ENCODE measurements at places on chromosomes 3 and 15.
A peak's percentile ranks its signal among the peaks of the same experiment; 100 is the strongest.

- DNase-seq, result no peak
Measured at GRCh38 chr15:76953913-76954312, 22.4 kb downstream of the RCN2 start.

- no peak for DNase-seq
Measured at GRCh38 chr3:104460477-104461406, 906.0 kb upstream of the ALCAM start.

- DNase-seq, result no peak
Measured at GRCh38 chr15:92413510-92413909, 19.8 kb downstream of the ST8SIA2 start.

- DNase-seq, result peak; percentile 55
Measured at GRCh38 chr15:84570164-84570735, 30.6 kb upstream of the ZSCAN2 start.

GRCh38 chr3:104879919-104880318 is 486.8 kb upstream of the ALCAM start:
- no peak for DNase-seq

DNA sequence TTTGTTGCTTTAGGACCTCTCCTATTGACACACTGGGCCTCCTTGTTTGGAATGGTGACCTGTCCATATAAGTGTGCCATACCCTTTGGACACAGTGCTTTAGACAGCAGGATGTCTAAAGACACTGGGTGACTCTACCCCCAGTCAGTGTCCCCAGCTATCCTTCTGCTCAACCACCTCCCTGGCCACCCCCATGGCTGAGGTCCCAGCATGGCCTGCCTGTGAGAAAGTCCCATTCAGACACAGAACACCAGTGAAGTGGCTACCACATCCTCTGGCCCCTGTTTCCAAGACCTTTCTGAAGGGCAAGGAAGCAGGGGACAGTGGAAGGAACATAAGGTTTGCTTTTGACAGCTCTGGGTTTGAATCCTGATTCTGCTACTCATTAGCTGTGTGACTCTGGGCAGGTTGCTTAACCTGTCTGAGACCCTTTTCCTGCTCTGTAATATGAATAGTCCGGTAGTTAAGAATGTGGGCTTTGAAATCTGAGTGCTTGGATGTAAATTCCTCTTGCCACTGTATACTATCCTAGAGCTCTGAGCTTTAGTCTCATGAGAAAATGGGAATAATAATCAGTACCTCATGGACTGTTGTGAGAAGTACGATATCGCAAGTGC is 6.3 kb upstream of the AP3S2 start:
- DNase-seq, result no peak

DNA sequence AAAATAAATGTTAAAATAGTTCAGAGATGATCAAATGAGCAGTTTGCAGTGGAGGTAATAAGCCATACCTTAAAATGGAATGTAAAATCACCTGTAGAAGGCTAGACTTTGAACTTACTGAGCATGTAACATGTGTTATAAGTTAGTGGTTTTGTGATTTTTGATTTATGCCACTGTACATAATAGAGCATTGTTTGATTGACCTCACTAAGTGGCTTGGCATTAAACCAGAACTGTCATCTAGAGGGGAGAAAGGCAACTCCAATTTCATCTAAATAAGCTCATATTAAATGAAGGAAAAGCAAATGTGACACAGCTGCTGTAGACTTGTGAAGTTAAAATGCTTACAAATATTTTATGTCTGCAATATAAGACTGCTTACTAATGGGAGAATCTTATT is 387.9 kb downstream of the ZIC1 start:
- no peak for DNase-seq

DNA sequence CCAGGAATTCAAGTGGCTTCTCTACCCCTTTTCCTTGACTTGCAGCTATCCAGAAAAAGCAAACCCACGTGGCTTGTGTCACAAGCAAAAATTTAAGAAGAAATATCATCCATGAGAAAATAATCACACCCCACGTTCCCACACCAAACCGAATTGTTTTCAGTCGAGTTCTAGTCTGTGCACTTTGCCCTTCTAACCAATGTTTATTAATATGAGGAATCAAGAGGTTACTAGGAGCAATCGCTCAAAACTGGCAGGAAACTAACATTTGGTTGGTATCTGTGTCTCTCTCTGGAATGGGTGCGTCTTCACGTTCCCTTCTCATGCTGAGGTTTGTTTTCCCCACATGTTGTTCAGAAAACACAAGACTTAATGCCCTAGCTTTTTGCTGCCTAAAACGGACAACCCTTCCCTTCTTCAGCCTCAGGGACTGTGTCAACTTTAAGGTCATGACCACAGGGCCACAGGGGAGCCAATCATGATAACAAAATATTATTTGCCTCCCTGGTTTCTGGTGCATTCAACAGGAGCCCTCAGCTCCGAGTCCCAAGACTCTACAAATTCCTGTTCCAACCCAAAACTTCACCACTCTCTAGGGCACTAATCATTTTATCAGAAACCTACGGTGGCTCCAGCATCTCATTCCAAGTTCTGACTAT is 41.4 kb upstream of the LMCD1 start:
- no peak for DNase-seq

GRCh38 chr15:48654801-48655200 is 9.3 kb upstream of the FBN1 start:
- DNase-seq, result no peak

- DNase-seq, result no peak
Measured at GRCh38 chr15:98012354-98012753, 51.9 kb downstream of the ARRDC4 start.

DNA sequence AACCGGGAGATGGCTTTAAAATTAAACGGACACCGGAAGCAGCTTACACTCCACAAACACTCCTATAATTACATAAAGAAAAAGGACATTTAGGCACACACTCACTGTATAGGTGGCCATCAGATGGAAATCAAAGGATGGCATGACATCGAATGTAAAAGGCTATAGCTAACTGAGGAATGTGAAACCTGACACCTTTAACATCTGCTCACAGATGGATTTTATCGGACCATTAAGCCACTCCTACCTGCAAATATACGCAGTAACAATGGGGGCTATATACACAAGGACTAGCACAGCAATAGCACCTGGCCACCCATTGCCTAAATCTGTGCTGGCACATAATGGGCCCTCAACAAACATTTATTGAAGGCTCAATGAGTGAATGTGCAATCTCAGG is 14.5 kb upstream of the RBSN start:
- no peak for DNase-seq

GRCh38 chr15:40845511-40846284 is 1.9 kb downstream of the SPINT1 start:
- DNase-seq, result no peak

GRCh38 chr15:44038755-44039191 is 156.3 kb downstream of the FRMD5 start:
- no peak for DNase-seq

- no peak for DNase-seq
Measured at GRCh38 chr15:87639305-87640011, 617.1 kb downstream of the NTRK3 start.

DNA sequence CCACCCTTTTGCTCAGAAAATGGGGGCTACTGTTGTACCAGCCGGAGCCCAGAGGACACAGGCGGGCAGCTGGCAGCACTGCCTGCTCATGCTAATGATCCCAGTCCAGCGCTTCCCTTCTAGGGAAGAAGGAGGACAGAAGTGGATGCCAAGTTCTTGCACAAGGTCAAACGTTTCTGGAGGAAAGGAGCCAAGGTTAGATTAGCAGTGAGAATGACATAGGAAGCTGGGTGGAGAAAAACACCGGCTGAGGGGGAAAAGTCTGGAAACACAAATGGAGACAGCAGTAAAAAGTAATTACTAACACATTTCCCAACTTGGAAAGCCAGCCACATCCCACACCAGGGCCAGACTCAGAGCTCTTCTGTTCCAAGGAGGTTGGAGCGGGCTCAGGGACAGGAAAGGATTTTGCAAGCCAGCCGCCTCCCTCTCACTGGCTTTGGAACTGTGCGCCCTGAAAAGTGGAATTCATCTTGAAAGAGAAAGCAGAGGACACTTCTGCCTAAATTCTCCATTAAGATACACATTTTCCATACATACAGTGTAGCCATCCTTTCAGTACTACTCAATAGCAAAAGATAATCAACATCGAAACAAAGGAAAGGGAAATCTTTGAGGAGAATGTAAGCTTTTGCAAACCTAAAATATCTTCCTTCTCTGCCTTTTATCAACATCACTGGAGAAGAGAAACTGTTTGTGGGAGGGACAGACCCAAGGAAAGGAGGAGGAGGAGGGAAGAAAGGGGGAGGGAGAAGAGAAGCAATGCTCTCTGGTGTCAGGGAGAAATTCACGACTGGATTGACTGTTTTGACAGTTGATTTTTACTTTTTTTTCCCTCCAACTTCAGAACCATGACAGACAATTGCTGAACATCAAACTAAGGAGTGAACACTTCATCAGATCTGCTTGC is 133.6 kb downstream of the CD47 start:
- DNase-seq, result no peak

DNA sequence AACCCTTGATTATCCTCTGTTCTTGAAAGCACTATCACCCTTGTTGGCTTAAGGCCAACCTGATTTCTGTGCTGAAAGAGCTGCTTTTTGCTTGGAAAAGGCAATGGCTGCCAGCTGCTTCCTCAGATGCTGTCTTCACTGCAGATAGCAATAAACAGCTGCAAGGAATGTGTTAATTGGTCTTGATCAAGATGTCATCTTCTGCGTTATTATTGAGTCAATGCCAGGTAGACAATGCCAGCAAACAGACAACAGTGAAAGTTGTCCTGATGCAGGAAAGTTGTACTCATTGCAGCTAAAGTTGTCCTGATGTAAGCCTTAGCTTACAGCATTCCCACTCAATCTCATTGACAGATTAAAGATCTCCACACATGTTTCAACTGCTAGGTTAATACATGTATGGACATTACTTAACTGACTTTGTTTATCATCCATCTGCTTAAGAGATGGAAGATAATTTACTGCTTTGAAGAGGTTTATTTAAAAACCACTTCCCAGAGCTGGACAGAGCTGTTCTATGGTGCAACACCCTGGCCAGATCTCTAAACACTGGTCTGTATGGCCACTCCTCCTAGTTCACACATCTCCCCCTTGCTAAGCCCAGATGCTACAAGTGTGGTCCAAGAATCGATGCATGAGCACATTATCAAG is 251.0 kb upstream of the MCTP2 start:
- DNase-seq, result no peak

DNA sequence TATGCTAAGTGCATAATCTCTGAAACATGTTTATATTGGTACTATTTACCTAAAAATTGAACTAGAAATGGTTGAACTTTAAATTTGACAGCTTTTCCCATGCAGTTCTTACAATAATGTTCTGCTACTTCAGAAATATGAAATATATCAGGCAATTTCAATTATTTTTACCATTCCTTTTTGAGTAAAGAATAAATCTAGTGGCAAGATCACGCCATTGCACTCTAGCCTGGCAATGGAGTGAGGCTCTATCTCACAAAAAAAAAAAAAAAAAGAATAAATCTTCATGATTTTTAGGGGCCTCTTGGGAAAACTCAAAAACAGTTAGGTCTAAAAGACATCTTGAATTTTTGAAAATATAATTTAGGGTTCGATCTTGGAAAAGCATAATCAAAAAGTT is 10.6 kb upstream of the DNAAF4 start:
- DNase-seq, result no peak

DNA sequence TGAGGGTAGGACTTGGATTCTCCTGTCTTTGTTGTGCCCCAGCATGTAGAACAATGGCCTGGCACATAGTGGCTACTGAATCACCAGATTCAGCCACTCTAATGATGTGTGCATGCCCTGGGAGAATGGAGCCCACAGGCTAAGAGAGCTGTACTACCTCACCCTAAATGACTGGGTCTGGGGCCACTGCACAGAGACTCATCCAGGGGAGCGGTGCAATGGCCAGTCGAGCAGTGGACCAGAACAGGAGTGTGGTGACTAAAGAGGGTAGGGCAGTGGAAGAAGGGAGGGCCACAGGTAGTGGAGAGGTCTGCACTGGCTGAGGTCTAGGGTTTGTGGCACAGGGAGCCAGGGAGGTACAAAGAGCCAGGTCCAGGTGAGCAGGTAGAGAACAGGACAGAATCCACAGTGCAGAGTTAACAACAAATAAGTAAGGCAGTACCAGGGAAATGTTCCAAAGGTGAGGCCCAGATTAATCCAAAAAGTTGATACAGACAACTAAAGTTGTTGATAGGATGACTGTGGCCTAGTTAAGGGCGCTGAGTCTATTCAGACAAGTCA is 142.7 kb upstream of the ATP11B start:
- no peak for DNase-seq

- no peak for DNase-seq
Measured at GRCh38 chr3:80898211-80898610, 863.2 kb downstream of the GBE1 start.

DNA sequence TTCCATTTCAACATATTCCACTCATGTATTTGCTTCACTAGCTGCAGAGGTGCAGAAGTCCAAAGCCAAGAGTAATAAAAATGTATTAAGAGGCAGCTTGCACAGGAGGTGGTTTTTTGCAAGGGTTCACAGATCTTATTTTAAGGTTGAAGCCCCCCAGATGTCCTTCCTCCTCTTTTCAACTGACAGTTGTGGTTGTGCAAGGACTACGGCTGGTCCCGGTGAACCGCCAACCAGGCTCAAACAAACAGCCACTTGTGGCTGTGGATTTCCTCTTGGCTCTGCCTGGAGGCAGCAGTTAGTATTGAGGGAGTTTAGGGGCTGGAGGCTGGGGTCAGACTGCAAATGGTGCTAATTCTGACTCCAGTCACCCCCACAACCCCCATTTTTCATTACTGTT is 240.7 kb upstream of the TBC1D5 start:
- no peak for DNase-seq

GRCh38 chr15:100879061-100879463 is 569 bp upstream of the ALDH1A3 start:
- no peak for DNase-seq

- no peak for DNase-seq
Measured at GRCh38 chr15:75551091-75551490, 28.0 kb downstream of the PTPN9 start.

- DNase-seq, result no peak
Measured at GRCh38 chr3:182837855-182838454, 44.7 kb downstream of the ATP11B start.

All from activated CD4-positive, alpha-beta T cell treated with anti-CD3 and anti-CD28 coated beads, Interleukin-10, Interleukin-2, amounts not matched to agents 100 ng/mL and 50 ng/mL, durations not matched to agents 16 hours and 8 hours (primary cell).